SIG-M5 (cell line): ENCODE measurements at places on chromosomes 13 and 19.
A peak's percentile ranks its signal among the peaks of the same experiment; 100 is the strongest.

- DNase-seq = peak; percentile 24
Measured at GRCh38 chr19:4430760-4431159, 26.8 kb downstream of the UBXN6 start.

- no peak for DNase-seq
Measured at GRCh38 chr13:104286566-104287290, 1220.5 kb upstream of the SLC10A2 start.

GRCh38 chr19:43634872-43635560, 4.6 kb downstream of the CADM4 start:
- no peak for DNase-seq

DNA sequence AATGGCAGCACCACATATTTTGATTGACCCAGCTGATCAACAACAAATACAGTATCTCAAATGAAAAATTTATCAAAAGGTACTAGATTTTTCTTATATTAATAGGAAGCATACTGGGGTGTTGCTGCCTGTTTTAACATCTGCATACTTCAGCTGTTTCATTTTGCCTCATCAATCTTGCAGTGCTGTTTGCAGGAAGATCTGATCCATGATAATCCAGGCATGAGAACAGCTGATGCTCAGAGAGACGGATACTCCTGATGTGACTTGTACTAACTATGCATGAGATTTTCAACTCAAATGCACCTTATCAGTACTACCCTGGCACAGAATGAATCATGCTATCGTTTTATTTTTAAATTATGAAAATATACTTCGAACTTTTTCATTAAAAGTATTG, 2136.8 kb downstream of the PCDH9 start:
- DNase-seq = no peak

DNA sequence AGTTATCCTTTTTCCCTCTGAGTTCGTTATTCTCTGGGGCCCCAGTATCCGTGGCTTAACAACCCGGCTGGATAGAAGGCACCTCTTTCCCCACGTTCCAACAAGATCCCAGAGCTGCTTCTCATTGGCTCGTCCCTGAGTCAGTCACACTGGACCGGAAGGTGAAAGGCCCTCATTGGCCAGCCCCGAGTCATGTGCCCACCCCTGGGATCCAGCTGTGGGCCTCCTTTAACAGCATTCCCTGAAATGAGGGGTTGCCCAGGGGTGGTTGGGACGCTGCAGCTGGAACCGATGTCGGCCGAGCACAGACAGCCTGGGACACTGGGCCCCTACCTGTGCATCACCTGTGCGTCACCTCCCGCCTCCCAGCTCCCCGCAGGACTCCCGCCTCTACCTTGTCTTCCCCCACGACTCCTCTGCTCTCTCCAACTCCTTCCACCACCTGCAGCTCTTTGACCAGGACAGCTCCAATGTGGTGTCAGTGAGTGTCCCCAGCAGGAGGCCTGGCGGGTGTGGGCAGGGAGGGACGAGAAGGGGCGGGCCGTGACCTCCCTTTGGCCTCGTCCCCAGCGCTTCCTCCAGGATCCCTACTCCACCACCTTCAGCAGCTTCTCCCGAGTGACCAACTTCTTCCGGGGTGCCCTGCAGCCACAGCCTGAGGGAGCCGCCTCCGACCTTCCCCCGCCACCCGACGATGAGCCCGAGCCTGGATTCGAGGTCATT, 4.3 kb downstream of the TBC1D17 start:
- DNase-seq = no peak

DNA sequence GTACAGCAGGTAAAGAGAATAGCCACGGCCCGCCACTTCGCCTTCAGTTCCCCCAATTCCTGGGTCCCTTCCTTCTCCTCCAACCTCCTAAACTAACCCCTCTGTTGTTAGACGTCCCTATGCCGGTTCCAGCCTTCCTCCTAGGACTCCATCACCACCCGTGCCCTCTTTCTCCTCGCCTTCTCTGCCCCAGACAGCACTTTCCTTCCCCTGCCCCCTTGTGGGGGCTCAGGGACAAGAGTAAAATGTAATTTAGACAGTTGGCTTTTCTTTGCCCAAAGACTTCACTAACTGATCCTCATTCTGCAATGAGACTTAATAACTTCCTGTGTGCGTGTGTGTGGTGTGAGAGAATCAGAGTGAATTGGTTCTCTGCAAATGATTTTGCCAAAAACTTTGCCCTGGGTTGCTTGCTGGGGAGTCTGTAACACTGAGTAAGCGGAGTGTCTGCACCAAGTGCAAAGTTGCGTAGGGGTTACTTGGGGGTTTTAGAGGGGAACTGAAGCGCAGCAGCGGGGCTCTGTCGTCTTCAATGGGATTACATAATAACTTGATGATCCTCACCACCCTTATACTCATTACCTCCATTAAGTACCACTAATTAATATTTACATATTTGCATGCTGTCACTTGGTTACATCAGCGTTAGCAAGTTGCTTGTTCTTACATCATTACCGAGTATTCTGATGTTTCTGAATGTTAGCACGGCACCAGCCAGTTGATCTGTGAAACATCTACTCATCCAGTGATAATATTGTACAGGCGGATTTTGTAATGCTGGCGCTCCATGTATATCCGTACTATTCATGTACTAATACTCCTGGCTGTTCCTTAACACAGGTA, 19.9 kb upstream of the SGCG start:
- no peak for DNase-seq

- DNase-seq = no peak
Measured at GRCh38 chr13:66301006-66301405, 929.1 kb downstream of the PCDH9 start.

GRCh38 chr19:47157431-47158321, 27.0 kb downstream of the SAE1 start:
- DNase-seq = no peak

GRCh38 chr13:89212186-89212585, 1541.0 kb downstream of the SLITRK5 start:
- no peak for DNase-seq

DNA sequence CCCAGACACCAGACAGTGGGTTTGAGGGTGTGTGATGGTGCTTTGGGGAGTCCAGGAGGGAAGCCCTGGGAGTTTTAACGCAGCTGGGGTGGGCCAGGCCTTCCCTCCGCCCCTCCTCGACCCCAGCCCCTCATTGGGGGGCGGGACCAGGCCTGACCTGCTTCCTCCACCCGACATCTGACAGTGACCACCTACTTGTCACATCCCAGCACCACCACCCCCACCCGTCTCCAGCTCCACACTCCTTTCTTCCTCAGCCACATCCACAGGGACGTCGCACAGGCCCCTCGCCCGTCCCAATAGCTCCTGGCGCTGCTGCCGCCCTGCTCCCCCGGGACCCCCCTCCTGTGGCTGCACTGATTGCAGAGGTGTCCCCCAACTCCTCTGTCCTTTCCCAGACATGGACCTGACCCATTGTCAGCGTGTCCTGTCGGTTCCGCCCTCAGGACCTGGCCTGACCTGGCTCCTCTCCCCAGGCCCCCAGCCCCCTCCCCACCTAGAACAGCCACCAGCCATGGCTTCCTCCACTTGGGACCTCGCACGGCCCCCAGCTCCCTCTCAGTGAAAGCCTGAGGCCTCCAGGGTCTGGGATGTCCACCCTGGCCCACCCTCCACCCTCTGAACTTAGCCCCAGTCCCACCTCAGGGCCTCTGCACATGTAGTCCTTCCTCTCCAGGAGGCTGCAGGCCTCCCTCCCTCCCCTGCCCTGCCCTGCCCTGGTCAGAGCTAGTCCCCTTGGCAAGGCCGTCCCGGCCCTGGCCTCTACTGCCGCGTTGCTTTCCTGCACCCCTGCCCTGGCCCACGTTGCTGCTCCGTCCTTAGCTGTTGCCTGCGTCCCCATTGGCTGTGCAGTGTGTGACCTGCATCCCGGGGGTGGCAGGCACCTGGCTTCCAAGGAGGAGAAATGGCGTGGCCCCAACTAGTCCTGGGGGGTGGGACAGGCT, 30.4 kb downstream of the COMP start:
- DNase-seq = no peak

DNA sequence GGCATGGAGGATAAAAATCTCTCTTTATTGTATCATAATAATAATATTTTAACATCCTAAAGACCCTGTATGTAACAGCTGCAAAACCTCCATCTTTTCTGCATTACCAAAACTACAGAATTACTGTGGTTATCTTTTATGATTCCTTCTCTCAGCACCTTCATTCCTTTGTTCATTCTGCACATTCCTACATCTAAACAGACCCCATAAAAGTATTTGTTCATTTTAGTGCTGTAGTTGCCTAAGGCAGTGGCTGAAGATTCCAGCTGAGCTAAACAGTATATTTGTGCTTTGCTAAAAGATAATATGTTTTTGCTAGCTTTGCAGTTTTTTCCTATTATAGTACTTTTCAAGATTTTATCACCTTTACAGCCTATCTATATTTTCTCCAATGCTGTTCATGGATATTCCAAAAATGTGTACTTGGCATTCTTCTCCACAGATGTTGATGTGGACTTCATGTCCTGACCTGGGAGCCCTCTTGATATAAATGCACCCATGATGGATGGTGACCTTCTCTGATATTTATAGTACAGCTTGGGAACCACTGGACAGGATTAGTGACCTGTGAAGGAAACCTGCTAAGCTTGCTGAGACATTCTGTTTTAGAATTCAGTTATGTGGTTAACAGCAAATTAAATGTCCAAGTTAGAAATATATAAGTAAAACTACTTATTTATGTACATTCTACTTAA, 2832.9 kb upstream of the PCDH20 start:
- DNase-seq = no peak

- no peak for DNase-seq
Measured at GRCh38 chr19:28288572-28289264, 924.2 kb downstream of the UQCRFS1 start.

- no peak for DNase-seq
Measured at GRCh38 chr13:101308247-101309013, 107.9 kb downstream of the NALCN start.

GRCh38 chr13:60572855-60573254, 175.8 kb downstream of the TDRD3 start:
- DNase-seq = no peak

GRCh38 chr13:20378721-20379120, 146.6 kb upstream of the GJB6 start:
- no peak for DNase-seq

DNA sequence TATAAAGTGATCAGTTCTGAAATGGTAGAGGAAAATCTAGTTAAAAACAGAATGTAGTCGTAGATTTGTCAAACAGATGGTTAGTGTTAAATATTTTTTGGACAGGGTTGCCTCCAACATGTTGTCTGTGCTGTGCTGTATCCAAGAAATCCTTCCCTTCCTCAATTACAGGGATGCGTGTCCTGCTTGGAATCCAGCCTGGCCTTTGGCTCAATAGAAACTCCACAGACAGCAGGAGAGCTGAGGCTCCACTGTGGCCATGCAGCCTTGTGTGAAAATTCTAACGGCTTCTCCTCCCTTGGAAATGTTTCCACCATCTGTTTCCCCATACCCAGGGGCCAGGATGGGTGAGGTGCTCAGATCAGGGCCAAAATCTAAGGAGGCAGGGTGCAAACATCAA, 67.7 kb upstream of the USP29 start:
- DNase-seq = no peak

- no peak for DNase-seq
Measured at GRCh38 chr13:47934371-47934770, 66.7 kb downstream of the SUCLA2 start.

DNA sequence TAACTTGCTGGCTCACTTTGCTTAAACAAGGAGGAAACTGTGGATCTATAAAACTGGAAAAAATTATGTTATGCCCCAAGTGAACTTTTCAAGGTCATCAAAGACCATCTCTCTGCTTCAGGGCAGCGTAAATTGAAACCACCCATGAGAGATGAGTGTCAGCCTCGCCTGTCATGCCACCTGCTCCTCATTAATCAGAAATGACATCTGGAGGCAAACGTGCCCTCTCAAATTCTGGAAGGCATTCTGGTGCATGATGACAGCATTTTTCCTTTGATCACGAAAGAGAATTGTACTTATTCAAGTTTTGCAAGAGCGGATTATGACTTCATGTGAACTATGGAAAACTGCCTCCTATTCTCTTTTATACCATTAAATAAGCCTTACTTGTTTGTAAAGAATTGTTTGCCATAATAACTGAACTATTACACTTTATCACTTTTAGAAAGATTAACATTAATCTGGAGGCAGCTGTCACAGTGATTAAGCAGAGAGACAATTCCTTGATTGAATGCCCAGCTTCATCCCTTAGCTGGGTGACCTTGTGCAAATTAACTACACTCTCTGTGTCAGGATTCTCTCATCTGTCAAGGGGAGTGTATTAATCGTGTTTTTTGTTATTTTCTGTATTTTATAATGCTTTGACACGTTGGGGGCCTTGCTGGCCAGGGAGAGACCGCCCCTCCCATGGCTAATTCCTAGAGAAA, 17.0 kb upstream of the SACS start:
- no peak for DNase-seq

GRCh38 chr13:40876020-40876738, 86.8 kb downstream of the SLC25A15 start:
- no peak for DNase-seq

GRCh38 chr13:44435142-44435918, 61.7 kb downstream of the SERP2 start:
- DNase-seq = peak; percentile 85

GRCh38 chr13:98519976-98520375, 56.9 kb downstream of the STK24 start:
- no peak for DNase-seq

- DNase-seq = no peak
Measured at GRCh38 chr19:19559931-19560330, 21.9 kb downstream of the CILP2 start.

DNA sequence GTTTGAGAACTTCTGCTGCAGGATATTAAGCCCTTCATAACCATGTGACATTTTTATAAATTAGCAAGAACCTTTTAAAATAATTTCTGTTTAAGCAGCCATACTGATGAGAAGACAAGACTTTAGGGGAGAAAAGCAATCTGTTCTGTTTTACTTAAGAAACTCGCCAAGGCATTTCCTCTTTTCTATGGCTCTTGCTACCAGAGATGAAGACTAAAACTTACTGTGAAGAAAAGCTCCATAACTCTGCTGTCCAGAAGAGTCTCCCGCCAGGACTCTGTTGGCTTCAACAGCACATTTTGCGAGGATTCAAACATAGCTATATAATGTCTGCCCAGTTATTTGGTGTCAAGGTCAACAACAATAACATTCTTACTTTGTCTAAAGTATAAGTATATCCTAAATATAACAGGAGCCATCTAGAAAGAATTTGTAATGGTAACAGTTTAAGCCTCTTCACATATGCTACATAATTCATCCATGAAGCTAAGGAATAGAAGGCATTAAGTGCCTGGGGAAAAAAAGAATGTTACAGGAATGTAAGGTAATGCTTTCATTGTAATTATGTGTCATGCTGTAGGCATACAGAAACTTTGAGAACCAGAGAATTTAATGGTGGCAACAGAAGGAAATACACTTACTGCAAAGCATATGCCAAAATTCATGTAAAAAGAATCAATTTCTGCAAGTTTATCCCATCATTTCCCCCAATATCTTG, 53.2 kb upstream of the EEF1AKMT1 start:
- no peak for DNase-seq

GRCh38 chr19:57599761-57600383, at the start of gene ZNF530:
ZNF530 (plus strand) TSS chr19:57599885; CDS start chr19:57604346, 4,461 bp downstream.
- peak; percentile 5 for DNase-seq

DNA sequence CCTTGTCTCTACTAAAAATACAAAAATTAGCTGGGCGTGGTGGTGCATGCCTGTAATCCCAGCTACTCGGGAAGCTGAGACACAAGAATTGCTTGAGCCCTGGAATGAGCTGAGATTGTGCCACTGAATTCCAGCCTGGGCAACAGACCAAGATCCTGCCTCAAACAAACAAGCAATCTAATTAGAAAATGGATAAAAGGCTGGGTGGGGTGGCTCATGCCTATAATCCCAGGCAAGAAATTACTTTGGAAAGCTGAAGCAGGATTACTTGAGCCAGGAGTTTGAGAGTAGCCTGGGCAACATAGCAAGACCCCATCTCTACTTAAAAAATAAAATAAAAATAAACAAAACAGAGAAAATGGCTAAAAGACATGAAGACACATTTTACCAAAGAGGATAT, 77.0 kb downstream of the CAB39L start:
- DNase-seq = no peak
